NCI-H1694 (cell line): ENCODE measurements at places on chromosomes 2 and 18.

DNA sequence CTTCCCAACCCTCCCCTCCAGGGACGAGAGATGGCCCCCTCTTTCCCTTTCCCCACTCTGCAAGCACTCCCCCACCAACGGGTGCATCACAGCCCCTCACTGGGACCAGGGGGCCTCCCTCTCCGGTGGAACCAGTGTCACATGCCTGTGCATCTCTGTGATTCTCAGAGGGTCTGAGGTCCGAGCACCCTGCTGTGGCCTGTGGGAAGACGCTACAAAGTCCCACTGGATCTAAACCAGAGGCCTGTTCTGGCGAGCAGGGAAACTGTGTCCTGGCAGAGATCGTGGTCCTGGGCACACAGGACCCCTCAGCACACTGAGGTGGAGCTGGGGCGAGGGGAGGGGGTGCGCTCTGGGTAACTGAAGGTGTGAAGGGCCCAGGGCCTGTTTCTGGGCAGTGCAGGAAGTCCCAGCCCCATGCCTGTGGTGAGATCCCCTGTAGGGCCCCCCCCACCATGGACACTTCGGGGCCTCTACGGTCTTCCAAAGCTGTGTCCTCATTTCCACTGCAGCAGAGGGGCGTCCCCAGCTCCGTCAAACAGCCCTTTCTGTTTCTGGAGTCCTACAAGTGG lies 8.0 kb downstream of the SNORC start:
- no peak for DNase-seq

DNA sequence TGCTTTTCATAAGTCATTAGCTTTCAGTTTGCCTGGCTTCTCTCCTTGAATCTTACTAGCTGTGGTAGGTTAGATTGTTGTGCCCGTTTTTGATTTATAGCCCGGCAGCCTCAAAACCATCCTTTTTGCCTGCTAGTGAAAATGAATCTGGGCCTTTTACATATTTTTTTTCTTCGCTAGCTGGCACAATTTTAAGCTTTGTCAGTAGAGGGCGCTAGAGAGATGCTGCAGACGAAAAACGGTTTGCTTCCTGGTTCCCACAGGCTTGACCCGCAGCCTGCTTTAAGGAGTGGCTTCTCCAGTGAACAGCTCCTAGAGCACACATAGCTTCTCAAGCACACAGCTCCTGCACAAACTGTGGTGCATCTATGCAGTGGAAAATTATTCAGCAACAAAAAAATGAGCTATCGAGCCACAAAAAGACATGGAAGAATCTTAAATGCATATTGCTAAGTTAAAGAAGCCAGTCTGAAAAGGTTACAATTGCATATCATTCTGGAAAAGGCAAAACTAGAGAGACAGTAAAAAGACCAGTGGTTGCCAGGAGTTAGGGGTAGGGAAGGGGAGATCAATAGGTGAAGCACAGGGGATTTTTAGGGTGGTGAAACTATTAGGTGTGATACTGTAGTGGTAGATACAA lies 47.9 kb downstream of the E2F6 start:
- DNase-seq = no peak

GRCh38 chr2:176742271-176742670 lies 470.3 kb upstream of the HNRNPA3 start:
- DNase-seq = no peak

- DNase-seq = no peak
These were observed 228.4 kb upstream of the MEX3C start for GRCh38 chr18:51425889-51426288.

- DNase-seq = no peak
These were observed 128.2 kb downstream of the KCNH7 start for GRCh38 chr2:162710287-162710890.

GRCh38 chr2:223585666-223586065 lies 16.5 kb downstream of the SCG2 start:
- peak; percentile 43 for DNase-seq

DNA sequence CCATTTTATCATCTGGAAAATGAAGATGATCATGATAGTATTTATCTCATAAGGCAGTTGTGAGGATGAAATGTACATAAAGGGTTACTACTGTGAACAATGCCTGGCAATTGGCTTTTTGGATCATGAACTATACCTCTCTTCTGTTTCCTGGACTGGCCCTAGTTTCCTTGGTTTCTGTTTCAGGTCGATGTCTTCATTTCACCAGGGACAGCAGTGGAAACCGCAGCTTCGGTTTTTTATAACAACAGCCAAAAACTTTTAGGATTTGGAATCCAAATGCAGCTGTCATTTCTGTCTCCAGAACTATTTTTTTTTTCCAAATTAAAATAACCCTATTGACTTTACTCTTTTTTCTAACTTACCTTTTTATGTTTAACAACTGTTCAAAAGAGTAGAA lies 425.1 kb downstream of the RND3 start:
- no peak for DNase-seq

DNA sequence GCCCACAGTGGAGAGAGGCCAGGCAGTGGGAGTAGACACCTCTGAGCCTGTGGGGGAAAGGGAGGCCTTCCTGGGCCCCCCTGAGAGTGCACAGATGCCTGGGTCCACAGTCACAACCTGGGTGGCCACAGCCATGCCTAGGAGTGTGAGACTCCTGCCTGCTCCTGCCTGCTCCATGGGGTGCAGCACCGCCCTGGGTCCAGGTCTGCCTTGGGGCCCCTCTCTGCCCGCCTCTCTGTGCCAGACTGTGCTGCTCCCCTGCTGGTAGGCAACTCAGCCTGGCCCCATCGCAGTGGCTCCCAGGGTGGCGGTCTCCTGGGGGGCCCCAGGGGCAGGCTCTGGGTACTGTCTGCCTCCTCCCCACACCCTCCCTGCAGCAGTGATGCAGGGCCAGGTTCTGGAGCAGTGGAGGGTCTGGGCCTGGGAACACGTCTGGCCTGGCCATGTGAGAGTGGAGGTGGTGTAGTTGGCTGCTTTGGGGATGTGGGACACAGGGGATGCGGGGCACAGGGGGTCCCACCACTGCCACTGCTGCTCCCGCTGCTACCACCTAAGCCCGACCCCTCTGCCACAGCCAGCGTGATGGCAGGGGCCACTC lies 60.1 kb upstream of the DLX2 start:
- no peak for DNase-seq

DNA sequence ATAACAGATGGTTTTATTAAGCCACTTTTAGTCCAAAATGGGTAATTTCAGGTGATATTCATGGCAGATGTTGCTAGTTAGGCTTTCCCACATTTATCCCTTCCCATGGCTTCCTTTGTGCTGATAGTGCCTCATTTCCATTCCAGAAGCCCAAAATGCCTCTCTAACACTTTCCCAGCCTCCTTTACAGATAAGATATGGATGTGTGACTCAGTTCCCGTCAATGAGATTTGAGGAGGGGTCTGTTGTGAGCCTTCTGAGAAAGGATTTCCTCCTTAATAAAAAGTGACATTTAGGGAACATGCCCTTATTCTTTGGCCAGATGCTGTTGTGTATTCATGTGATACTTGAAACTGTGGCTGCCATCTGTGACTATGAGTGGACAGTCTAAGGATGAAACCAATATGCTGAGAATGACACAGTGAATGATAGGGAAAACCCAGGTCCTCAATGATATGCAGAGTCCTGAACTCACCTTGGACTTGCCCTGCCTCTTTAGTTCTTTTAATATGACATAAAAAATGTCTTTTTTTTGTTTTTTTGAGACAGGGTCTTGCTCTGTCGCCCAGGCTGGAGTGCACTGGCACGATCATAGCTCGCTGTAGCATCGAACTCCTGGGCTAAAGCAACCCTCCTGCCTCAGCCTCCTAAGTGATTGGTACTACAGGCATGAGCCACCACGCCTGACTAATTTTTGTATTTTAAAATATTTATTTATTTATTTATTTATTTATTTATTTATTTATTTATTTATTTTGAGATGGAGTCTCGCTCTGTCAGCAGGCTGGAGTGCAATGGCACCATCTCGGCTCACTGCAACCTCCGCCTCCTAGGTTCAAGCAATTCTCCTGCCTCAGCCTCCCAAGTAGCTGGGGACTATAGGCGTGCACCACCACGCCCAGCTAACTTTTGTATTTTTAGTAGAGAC lies 5.8 kb upstream of the ACSL3 start:
- DNase-seq = no peak

DNA sequence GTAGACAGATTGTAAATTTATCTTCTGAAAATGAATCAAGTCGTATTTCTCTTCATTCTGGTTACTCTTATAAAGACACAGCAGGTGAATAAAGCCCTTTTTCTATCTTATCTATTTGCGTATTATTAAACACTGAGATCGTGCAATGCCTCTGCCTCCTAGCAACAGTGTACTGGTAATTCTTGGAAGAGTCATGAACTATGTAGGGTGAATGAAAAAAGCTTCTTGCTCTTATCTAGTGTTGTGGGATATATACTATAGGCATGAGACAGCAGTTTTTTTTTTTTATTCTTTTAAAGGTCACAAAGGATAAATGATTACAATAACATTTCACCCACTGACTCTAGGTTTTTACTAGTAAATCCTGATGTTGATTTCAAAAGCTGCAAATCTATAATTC lies 324.2 kb downstream of the PDE11A start:
- no peak for DNase-seq

- DNase-seq = no peak
These were observed 180.5 kb downstream of the ZFP36L2 start for GRCh38 chr2:43045866-43046265.

GRCh38 chr2:116499389-116499788 lies 1315.1 kb upstream of the DDX18 start:
- DNase-seq = no peak

DNA sequence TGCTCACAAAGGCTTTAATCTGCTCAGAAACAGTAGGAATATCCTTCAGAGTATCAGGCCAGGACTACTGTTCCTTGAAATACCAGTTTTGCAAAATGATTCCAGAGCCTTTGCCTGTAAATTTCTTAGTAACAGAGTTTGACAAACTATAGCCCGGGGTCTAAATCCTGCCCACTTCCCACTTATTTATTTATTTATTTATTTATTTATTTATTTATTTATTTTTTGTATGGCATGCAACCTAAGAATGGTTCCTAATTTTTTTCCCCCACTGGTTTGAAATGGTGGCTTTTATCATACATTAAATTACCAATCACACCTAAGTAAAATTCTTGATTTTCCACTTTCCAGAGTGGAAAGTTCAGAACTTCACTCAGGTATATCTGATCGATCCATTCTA lies 45.6 kb downstream of the KCNG3 start:
- DNase-seq = no peak

DNA sequence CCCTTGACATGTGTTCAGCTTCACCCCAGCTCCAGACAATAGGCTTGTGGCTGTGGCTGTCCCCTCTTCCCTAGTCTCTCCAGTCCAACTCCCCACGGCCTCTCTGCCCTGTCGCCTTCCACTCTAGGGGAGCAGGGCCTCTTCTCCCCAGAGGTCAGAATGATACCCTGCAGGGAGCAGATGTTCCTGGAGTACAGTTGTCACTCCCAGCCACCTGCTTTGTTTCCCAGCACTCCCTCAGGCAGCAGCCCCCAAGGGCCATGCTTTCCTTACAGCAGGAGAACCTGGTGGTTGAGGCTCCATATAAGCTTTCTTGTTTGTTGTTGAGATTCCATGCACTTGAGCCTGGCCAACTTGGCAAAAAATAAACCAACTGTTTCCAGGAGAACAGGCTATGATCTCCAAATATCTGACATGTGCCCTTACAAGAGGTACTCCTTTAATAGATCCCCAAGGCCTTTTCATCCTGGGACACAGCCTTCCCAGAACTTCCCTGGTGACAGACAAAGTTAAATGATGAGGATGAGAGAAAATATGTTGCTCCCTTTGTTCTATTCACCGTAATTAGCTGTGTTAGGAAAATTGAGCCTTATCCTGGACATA lies 45.1 kb downstream of the DPYSL5 start:
- DNase-seq = peak; percentile 31
